Ascending aorta (tissue), 2 donors: ENCODE measurements at places on chromosomes 6 and 20.
A peak's percentile ranks its signal among the peaks of the same experiment; 100 is the strongest.

GRCh38 chr20:50550531-50550930 lies 40.3 kb downstream of the PTPN1 start:
- no peak for DNase-seq

GRCh38 chr6:11171952-11172351 lies 60.4 kb upstream of the ERVFRD-1 start:
- DNase-seq, result no peak

DNA sequence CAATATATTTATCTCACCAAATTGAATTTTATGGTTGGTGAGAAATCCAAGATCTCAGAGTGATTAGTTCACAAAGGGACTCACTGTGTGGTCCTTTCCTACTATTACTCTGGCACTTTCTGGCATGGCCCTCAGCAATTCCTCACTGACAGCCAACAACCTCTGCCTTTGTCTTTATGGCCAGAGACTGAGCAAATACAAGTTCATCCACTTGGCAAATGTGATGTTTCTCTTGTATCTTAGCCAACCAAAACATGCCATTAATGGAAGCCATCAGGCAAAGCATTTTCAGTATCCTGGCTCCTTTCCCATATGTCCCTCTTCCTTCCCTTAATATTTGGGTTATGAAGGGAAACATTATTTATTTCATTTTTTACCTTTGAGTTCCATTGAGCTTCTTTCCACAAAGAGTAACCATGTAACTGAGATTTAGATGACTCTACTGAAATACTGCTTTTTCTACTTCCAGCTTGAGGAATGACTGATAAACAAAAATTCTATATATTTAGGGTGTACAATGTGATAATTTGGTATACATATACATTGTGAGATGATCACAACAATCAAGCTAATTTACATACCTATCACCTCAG lies 30.8 kb upstream of the SMLR1 start:
- DNase-seq, result no peak

DNA sequence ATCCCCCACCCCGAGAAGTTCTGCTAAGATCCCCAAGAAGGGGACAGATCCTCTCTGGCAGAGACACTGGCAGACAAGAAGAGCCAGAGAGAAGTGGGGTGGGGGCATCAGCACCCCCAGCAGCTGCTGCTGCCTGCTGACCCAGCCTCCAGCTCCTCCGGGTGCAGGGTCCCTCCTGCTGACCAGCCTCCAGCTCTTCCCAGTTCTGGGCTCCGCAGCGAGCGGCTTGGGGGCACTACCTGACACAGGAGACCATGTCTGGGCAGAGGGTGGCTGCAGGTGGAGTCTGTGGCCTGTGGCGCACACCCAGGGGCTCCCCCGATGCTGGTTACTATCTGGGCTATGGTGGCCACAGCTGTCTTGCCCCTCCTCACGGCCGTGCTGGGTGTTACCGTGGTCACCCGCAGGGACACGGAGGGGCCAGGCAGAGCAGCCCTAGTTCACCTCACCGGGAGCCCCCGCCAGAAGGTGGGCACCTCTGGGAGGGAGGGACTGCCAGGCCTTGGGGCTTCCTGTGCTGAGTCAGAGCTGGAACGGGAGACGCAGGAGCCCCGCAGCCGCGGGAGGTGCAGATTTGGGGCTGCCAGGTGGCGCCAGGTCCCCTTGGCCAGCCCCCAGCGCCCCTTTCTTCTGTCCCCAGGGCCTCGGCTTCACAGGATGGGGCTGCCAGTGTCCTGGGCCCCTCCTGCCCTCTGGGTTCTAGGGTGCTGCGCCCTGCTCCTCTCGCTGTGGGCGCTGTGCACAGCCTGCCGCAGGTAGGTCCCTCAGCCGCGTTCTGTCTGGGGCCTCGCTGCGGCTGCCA lies 630 bp downstream of the LIME1 start:
- peak; percentile 63 for DNase-seq

GRCh38 chr6:54988576-54988975 lies 142.0 kb downstream of the FAM83B start:
- DNase-seq, result no peak

DNA sequence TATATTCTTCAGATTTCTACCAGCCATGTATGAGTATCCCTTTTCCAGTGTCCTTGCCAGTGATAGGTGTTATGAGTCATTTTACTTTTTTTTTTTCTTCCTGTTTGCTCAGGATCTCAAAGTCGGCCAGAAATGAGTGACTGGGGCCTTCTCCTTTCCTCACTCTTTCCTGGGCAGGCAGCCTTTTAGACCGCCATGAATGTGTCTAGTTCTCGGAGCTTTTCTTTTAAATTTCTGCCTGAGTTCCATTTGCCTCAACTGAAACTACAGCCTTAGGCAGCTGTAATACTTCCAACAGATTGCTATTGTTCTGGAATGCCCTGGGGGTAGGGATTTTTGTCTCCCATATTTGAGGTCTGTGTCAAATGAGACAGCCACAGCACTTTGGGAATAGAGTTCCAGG lies 83.7 kb downstream of the STXBP5 start:
- no peak for DNase-seq

- DNase-seq, result no peak
Measured at GRCh38 chr6:158020811-158021210, 39.1 kb downstream of the SYNJ2 start.
